Sigmoid colon (tissue), 7 donors: ENCODE measurements at places on chromosomes 4 and X. TPM values are rescaled to one million over a fixed set of nuclear protein-coding genes. Genes with fewer than 3 reads are reported as not detected.
A peak's percentile ranks its signal among the peaks of the same experiment; 100 is the strongest.

Gene CT47A7
- not detected for total RNA-seq

GRCh38 chr4:146033149-146033548 is 94.5 kb upstream of the ZNF827 start:
- no peak for DNase-seq

Gene SLC4A4
- 3.9 TPM for total RNA-seq

DNA sequence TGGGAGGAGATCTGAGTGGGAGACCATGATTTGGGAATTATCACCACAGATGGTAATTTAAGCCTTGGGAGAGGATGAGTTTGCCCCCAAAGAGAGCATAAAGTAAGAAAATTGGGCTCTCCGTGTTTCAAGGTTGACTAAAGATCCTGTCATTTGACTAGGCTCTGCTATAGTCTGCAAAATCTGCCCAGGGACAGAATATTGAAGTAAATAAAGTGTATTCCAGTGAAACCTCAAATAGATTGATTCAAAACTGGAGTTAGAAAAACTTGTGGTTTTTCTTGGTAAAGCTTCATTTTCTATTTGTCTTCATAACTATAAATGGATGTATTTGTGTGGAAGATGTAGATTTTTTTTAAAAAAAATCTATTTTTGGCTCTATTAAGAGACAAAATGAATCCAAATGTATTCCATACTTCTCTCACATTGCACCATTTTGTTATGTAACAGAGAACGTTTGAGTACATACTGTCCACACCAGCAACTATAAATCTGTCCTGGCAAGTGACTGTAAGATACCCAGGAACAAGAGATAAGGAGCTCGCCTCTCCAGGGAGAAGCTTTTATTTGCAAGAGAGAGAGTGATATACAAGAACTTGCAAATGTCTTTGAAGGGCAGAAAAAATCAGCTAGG is 170.2 kb downstream of the CBR4 start:
- no peak for DNase-seq

DNA sequence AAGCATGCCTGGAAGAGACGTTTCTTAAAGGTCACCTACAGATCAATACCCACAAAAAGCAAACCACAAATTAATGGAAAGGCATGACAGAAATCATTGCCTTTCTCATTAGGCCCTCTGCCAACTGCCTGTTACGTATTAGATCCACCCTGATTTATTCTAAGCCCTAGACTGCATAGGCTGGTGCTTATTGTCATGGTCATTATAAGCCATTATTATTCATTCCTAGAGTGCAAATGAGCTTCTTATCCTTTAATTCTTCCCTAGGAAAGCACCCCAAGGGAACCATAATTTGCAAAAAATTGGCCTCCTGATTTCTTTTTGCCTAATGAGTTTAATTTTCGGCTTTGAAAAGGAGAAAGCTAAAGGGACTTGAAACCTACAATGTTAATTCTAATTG is 184.2 kb upstream of the GPRIN3 start:
- no peak for DNase-seq

Gene FRAS1
- total RNA-seq, result 16.4 TPM

Gene NUDT11
- 4.4 TPM for total RNA-seq

Gene MYOZ2
- total RNA-seq, result 0.28 TPM

Gene GABRE
- 14.2 TPM for total RNA-seq

GRCh38 chr4:138401334-138401733 is 159.2 kb upstream of the SLC7A11 start:
- DNase-seq, result peak; percentile 69

- DNase-seq, result no peak
Measured at GRCh38 chrX:51737091-51737490, 6.2 kb upstream of the GSPT2 start.

Gene CACNA1F
- 0.14 TPM for total RNA-seq

Gene CT83
- not detected for total RNA-seq

Gene PTTG2
- 6.9 TPM for total RNA-seq

Gene TMEM255A
- total RNA-seq, result 1.5 TPM

Gene BTK
- total RNA-seq, result 4.2 TPM

Gene RCHY1
- total RNA-seq, result 19.4 TPM

Gene EDA2R
- 1.4 TPM for total RNA-seq

DNA sequence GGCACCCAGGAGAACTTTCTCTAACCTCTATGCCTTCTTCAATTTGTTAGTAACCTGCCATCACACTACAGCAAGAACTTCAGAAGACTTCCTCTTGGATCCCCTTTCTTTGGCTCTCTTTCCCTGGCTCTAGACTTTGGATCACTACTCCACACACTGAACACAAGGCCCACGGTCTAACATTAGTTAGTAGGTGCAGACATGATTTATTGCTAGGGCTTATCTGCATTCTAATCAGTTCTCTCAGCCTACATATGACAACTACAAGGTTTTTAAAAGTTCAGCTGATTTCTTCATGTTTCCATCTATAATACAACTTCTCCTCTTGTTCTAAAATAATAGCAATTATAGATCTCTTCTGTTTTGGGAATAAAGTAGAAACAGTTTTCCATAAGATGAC is 209.1 kb upstream of the ANXA10 start:
- DNase-seq, result no peak

- no peak for DNase-seq
Measured at GRCh38 chrX:104427073-104427472, 138.9 kb upstream of the IL1RAPL2 start.

Gene XG
- total RNA-seq, result not detected
